ENCODE measurements at places on chromosomes 6 and 20. TPM values are rescaled to one million over a fixed set of nuclear protein-coding genes. Genes with fewer than 3 reads are reported as not detected.
A peak's percentile ranks its signal among the peaks of the same experiment; 100 is the strongest.

DNA sequence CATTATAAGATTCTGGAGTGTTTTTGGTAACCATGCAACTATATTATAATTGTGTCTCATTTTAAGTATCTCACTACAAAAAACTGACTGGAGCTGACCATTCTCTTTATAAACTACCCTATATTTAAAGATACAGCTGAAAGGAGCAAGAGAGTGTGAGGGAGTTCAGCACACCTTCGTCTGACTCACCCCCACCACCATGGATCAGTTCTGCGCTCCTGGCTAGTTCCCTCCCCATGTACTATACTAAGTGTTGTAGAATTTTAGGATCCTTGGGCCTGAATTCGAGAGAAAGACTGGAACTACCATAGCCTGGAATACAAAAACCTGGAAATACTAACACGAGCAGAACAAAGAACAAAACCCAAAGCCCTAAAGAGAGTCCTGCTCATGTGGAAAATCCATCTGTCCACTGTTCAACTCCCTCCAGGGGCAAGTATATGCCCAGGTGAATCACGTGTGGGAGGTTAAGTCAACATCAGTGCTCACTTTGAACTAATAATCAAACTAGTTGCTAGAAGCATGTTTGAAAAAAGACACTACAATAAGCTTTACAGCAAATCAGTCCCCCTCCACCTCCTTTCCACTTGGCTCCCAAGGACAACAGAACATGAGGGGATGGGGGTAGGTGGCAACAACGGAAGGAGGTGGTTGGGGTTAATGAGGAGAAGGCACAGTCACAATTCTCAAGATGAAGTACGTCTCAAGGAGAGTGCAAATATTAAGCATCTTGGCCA lies 46.8 kb downstream of the ELOVL5 start:
- DNase-seq: no peak

- DNase-seq: no peak
These were observed 104.2 kb downstream of the CDYL start for GRCh38 chr6:4880363-4880762.

DNA sequence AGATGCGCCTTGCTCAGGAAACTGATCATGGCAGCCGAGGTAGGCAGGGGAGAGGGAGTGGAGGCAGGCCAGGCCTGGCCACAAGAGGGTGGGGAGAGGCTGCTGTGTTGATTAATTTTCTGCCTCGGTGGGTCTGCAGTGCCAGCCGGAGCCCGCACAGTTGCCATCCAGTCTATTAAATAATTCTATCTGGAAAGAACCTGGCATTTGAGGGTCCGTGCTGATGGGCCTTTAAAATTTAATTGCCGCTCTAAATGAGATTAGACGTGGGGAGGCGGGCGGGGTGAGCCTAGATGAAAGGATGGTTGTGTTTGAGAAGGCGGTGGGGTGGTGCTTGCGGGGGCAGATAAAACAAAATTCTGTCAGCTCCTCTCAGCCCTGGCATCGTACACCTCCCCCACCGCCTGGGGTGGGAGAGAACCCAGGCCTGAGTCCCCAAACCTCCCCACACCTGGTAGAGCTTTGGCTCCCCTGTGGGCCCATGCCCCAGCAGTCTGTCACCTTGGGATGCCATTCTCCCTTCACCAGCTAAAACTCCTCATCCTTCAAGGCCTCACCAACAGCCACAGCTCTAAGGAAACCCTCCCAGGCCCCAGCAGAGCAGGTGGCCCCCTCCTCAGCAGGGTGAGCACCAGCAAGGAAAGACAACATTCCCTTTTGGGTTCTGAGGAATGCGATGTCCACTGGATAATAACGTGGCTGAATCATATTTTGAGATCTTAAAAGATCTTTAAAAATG lies 167.3 kb downstream of the GRM4 start:
- no peak for DNase-seq

DNA sequence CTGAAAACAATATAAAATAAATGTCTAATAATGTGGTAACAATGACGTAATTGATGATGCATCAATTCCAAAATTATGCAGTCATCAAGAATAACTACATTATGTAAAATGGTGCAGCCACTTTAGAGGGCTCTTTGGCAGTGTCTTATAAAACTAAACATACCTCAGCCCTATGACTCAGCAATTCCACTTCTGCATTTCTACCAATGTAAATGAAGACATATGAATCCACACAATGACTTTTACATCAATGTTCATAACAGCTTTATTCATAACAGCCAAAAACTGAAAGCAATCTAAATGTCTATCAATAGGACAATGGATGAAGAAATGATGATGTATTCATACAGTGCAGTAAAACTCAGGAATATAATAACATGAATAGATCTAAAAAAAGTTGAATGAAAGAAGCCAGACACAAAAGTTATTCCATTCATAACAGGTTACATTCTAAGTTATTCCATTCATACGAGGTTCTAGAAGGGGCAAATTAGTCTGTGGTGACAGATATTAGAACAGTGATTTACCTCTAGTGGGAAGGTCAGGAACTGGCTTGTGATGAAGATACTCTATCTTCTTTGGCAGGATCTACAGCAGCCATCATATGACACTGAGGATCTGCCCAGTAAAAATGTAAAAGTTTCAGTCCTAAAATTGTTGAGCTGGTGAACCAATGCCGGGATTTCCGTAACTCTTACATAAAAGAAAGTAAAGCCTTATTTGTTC lies 396.1 kb downstream of the PLCB1 start:
- DNase-seq: no peak

GRCh38 chr6:141510803-141511202 lies 621.9 kb upstream of the GJE1 start:
- no peak for DNase-seq

DNA sequence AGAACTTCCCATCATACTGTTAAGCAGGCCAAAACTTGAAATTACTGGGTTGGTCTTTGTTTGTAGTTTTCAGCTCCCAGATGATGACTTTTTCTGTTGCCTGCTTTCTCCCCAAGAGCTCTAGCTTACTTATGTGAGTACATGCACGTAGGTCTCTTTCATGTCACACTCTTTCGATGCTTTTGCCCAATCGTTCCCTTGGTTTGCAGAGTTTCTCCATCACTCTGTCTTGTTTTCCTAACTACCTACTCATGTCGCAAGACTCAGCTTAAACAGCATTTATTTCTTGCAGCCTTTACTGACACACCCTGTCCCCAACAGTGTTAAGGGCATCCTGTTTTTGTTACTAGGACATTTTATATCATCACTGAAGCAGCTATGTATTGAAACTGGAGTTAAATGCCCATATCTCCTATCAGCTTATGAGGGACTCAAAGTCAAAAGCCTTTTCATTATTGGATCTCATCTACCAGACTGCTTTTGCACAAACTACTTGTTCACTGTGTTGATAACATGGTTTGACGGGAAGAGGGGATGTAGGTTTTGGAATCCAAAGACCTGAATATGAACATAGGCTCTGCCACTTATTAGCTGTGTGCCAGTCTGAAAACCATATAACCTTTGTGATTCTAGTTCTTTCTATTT lies 2.9 kb downstream of the ARG1 start:
- no peak for DNase-seq

- no peak for DNase-seq
These were observed 940.5 kb upstream of the MANEA start for GRCh38 chr6:94636780-94637385.

GRCh38 chr20:60786686-60787217 lies 465.3 kb upstream of the CDH4 start:
- DNase-seq: no peak

DNA sequence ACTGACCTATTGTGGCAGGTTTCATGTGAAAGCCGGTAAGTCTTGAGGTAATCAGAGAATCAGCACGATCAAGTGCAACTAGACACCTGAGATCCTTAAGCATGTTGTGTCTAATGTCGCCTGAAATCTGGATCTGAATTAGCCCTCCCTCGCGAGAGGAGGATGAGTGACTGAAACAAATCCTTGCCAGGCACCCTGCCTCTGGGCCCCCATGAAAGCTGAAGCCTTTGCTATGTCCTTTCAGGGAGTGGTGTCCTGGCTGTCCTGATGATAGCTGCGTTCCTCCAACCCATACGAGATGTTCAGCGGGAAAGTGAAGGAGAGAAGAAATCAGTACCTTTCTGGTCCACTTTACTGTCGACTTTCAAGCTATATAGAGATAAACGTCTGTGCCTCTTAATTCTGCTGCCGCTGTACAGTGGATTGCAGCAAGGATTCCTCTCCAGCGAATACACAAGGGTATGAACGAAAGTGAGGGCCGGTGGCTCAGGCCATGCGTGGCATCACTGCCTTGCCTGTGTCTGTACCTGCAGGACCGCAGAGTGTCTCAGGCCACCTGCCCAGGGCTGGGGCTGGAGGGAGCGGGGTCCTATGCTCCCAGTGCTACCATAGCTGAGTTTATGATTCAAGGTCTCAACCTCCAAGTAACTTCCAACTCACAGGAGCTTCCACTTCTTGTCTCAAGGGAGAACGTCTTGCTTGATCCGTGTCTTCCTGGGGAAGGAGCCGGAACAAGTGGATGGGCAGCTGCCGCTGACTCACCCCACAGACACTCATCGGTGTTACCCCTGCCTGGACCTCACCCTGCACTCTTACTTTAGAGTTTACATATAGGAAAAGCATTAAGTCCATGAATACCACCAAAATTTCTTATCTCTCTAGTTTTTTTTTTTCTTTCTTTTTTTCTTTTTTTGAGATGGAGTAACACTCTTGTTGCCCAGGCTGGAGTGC lies 12.8 kb downstream of the UNC93A start:
- no peak for DNase-seq

DNA sequence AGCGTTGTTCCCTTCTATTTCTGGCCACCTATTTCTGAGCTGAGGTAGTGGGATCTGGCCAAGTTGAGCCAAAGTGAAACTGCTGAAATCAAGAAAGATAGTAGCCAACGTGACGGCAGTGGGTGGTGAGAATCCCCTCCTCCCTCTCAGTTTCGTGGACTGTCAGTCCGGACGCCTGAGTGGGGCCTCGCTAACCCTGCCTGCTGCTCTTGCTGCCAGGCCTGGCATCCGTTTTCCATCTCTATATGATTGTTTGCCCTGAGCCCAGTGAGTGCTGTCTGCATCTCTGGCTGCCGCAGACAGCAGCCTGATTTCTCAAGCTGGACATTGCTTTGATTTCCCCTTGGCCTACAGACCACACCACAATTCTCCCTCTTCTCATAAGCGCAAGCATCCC lies 23.5 kb upstream of the PAX1 start:
- DNase-seq: no peak

DNA sequence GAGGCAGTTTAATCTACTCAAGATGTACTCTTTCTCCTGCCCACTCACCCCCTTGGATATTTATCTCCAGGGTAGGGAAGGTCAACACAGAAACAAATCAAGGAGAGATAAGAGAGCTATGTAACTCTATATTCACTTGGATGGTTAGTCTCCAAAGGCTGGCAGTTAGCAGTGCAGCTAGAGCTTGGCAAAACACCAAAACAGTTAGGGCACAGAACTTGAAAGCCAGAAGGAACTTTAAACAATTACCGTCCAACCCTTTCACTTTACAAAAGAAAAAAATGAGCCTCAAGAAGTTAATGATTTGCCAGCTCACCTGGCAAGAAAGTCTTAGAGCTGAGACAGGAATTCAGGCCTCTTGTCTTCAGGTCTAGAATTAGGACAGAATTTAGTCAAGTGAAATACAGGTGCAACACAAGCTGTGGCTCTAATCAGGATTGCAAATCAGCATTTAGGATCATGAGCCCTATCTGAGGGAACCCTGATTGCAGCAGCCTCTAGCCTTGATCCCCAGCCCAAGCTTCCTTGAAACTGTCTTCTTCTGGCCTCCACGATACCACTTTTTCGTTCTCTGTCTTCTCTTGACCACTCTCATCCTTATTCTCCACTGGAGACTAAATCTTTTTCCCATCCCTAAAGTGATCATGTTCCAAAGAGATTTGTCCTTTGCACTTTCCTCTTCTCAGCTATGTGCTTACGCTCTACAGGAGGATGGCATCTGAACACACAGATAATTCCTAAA lies 14.9 kb downstream of the NEDD9 start:
- no peak for DNase-seq

DNA sequence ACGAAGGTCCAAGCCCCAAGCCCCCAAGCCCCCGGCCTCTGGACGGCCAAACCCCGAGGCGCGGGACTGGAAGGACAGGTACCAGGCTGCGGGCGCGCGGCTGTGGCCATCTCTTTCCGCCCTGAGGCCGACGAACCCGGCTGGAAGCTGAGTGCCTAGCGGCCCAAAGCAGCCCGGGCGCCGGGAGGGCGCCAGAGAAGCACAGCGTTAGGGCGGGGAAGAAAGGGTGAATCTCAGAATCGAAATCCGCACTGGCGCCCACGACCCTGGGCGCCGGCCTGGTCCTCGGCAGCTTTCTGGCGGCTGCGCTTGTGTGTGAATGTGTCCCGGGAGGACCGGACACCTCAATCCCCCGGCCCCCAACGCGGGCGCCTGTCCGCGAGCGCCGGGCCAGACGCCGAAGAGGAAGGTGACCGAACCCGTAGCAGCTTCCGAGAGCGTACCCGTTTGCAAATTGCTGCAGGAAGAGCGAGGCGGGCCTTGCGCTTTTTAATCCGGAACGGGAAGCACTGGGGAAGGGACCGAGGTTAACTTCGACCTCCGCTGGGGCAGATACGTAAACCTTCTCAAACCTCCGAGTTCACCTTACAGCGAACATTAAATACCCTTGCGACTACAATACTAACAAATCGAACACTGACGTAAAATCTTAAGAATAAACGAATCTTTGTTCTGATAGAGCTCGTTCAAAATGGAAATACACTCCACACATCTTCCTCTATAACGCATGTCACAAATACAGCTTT lies 2.9 kb downstream of the NRN1 start:
- DNase-seq: peak; percentile 45

DNA sequence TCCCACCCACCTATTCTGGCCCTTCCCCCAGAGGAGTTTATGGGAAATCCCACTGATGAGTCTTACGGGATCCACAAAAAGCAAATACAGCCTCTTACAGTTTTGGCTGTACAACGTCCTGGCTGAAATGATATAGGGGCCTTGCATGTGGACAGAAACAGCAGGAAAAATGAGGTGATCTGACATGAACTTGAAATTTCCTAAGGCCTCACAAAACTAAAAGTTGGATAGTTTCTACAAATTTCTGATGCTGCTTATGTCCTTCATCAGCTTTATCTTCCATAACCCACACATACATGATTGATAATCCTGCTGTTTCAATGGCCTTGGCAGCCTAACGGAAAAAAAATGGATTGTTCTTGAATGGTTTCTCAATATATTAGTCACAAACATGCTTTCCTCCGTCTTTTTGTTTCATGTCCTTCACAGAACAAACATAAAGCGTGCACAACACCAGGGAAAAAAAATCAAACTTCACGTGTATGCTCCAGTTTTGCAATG lies 118.8 kb downstream of the BMP5 start:
- DNase-seq: no peak

GRCh38 chr6:71524201-71524600 lies 235.6 kb downstream of the OGFRL1 start:
- no peak for DNase-seq

The COL11A2 gene
- 0.26 TPM for polyA plus RNA-seq

The IL17A gene
- not detected for polyA plus RNA-seq

The SIGLEC1 gene
- polyA plus RNA-seq: not detected

The PTCRA gene
- polyA plus RNA-seq: not detected

The LINC00237 gene
- not detected for polyA plus RNA-seq

The TEAD3 gene
- 0.10 TPM for polyA plus RNA-seq

The CRISP2 gene
- polyA plus RNA-seq: not detected

The CST7 gene
- 4.2 TPM for polyA plus RNA-seq

The TRAPPC3L gene
- polyA plus RNA-seq: not detected

The ME1 gene
- not detected for polyA plus RNA-seq

The MLN gene
- not detected for polyA plus RNA-seq

The TXLNB gene
- polyA plus RNA-seq: 0.44 TPM

The LCA5 gene
- polyA plus RNA-seq: 0.53 TPM

The RGS17 gene
- not detected for polyA plus RNA-seq

Measured in naive thymus-derived CD4-positive, alpha-beta T cell (primary cell).